Prostate gland (tissue), 2 donors: ENCODE measurements at places on chromosomes 2 and 18.

DNA sequence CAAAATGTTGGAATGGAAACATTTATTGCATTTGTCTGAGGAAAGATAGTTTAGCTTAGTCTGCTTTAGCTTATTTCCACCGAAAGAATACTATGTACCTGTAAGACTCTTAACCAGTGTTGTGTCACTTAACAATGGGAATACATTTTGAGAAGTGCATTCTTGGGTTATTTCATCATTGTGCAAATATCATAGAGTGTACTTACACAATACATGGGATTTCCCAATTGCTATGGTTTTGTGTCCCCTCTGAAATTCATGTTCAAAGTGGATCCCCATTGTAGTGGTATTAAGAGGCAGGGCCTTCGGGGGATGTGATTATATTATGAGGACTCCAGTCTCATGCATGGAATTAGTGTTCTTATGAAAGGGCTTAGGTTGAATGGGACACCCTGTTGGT is 249.4 kb upstream of the UBE2E3 start:
- no peak for DNase-seq

DNA sequence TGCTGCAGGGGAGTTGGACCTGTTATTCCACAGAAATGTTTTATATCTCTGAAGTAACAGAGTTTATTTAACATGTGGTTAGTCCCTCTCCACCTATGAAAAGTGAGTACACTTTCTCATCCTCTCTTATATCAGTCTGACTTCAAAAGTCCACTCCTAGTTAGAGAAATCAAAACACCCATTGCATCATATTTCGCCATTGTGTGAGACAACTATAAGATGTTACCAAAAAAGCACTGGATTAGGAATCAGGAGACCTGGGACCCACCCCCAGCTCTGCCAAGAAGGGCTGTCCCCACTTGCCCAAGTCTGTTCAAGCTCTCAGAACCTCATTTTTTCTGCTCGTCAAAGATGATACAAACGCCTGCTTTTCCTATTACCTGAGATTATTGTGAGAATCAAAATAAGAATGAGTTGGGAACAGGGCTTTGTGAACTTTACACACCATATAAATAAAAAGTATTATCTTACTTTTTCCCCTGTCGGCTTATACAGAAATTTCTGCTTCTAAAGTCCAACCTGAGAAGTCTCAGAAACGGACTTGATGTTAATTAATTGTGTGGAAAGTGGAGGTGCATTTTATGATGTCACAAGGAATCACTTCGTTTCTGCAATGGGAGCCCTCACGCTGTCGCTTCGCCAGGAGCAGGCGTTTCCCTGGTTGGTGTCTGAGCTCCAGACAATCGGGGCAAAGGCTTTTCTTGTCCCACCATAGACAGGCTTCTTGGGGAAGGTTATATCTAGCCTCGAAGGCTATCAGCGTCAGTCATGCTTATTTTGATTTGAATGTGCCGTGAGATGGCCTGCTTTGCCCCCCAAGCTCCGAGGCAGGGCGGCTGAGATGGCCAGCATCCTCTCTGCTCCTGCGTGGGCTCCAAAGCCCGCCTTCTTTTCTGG is 89.6 kb upstream of the ZNF516 start:
- no peak for DNase-seq

DNA sequence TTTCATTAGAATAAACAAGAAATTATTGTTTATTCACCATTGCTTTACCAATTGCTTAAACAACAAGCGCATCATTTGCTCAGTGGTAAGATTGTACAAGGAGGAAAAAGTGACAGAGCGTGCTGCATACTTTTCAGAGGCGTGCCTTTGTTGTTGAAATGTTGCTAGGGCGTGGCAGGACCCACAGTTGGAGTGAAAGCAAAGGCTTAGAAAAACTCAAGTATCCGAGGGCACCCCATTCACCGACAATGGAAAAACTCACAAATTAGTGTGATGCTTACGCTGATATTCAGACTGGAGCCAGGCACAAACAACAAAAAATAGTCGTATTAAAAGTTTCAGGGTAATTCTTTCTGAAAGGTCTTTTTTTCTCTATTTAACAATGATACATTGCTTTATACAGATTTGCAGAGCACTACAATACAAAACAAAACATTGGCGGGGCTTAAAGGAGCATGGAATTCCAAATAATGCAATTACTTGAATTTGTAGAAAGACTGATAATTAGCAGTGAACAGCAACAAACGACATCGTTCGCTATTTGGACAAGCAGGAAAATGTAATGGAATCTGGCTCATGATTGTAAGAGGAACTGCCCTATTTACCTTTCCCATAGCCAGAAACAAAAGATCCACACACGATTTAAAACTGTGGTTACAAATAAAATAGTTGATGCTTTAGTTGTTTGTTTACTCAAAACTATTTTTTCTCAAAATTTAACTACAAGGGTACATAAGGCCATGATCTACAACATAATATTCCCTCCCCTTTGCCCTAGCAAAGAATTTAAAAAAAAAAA is 37.8 kb upstream of the RTTN start:
- DNase-seq = no peak

DNA sequence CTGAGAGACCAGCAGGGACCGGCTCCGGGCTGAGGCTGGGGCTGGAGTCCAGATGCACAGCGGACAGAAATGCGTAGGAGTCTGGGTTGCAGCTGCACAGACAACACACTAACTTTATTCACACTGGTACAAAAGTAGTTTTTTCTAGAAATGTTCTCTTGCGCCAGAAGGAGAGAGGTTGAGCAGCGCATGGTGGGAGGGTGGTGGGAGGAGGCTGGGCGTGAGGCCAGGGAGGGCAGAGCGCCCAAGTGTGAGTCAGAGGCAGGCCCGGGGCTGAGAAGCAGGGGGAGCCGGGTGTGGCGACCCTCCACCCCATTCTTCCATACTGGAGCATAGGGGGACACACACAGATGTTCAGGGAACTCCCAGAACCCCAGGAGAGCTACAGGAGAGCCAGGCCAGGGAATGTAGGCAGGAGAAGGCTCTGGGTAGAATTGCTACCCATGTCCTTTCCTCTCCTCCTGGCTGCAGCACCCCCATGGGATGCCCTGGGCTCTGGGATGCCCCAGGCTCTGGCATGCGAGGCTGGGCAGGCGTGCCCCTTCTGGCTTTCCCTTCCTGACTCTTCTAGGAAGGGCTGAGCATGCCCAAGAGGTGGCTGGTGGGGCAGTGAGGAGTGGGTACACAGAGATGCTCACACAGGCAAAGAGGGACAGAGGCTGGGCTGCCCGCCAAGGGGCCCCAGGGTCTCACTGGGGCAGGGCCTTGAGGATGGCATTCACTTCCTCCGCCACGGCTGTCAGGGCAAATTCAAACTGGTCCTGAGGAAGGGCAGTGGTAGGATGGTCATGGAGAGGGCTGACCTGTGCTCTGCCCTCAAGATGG is 10.6 kb downstream of the DNAJB2 start:
- no peak for DNase-seq

GRCh38 chr2:10022041-10022421 is 21.3 kb upstream of the KLF11 start:
- DNase-seq = no peak

DNA sequence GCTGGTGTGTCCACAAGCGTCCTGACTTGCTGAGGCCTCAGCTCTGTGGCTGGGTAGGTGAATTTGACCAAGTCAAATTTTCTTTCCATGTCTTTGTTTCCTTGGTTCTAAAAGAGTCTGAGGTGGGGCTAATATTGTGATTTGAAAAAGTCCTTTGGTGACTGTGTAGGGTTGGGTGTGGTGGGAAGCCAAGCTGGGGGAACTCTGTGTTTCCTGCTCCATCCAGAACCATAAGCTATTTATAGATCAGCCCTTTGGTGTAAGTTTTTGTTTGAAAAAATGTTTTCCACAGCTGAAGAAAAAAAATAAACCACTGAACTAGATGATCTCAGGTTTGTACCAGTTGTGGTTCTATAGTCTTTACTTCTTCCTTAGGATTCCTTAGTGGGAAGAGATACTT is 462.7 kb downstream of the TGIF1 start:
- no peak for DNase-seq

GRCh38 chr2:231124838-231125568 is at the start of gene HTR2B:
TSS of gene HTR2B (minus strand) at chr2:231125042. CDS start at chr2:231123764, 1,278 bp downstream.
- no peak for DNase-seq

DNA sequence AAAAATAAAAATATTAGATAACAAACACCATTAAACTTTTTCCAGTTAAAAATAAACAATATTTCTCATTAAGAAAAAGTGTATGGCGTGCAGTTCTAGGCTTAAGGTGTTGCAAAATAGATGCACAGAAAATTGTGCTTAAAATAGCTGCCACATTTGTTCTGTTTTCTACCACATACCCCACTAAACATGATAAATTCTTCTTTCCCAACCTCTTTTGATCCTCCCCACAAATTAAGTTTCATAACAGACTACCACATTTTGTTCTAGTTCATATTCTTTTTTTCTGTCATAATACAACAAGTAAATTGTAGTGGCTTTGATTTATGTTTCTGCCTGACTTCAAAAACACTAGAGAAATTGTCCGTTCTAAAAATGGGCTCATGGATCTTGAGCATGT is 64.5 kb downstream of the ARHGAP28 start:
- DNase-seq = no peak

- no peak for DNase-seq
Measured at GRCh38 chr2:231174211-231174651, 24.2 kb upstream of the ARMC9 start.

GRCh38 chr2:135186054-135186453 is 134.0 kb downstream of the RAB3GAP1 start:
- DNase-seq = no peak

- DNase-seq = no peak
Measured at GRCh38 chr2:168662651-168663208, 139.7 kb upstream of the NOSTRIN start.

DNA sequence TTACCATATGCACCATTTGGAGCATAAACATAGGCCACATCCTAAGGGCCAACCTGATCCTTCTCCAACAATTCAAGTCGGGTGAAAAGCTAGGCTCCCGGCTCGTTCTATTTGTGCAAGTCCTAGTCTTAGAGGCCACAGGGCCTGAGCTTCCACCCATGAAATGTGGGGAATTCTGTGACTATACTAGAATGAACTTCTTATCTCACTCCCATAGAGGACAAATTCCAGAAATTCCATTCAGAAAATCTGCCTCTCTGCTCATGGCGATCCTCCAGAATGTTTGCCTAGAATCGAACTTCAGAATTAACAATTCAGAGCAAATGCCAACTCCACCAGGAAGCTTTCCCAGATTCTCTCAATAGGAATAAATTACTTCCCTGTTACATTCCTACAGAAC is 187.9 kb downstream of the BCL11A start:
- DNase-seq = no peak

- no peak for DNase-seq
Measured at GRCh38 chr18:23879126-23879525, 135.4 kb upstream of the TTC39C start.

GRCh38 chr2:64391940-64392339 is 62.0 kb upstream of the LGALSL start:
- DNase-seq = no peak

DNA sequence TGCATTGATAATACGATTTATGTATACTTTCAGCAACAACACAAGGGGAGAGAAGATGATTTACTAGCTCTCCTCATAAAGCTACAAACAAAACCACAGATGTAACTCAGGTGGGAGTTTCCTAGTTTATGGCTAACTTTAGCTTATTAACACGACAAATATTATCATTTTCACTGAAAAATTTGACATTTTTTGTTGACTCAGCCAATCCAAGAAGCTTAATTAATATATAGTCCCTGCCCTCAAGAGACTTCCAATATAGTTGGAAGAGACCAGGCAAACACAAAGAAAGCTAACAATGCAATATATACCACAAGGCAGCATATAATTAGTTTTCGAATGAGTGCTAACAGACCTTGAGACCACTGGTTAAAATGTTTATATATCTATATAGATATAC is 775 bp downstream of the WDR12 start:
- DNase-seq = no peak

DNA sequence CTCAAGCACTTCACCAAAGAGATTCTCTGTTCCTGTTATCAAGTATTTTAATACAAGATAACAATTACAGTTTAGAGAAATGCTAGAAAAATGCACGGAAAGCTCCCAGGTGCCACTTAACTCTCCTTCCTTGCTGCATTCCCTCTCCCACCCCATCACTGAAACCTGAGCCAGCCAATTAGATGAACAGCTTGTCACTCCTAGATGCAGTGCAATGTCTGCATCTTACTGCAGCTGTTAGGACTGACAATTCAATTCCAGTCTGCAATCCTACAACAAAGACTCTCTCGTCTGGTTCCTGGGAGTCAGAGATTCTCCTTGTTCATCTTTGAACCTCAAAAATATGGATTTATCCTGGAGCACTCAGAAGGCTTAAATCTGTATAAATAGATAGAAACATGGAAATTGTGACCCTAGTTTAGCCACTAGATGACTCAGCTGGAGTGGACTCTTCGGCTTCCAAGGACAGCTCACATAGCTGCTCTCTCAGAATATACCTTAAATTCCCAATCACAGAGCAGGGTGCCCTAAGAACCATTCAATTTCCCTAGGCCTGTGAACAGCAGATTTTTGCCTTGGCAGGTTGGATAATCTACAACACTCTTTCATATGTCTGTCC is 311.1 kb downstream of the NRXN1 start:
- no peak for DNase-seq

DNA sequence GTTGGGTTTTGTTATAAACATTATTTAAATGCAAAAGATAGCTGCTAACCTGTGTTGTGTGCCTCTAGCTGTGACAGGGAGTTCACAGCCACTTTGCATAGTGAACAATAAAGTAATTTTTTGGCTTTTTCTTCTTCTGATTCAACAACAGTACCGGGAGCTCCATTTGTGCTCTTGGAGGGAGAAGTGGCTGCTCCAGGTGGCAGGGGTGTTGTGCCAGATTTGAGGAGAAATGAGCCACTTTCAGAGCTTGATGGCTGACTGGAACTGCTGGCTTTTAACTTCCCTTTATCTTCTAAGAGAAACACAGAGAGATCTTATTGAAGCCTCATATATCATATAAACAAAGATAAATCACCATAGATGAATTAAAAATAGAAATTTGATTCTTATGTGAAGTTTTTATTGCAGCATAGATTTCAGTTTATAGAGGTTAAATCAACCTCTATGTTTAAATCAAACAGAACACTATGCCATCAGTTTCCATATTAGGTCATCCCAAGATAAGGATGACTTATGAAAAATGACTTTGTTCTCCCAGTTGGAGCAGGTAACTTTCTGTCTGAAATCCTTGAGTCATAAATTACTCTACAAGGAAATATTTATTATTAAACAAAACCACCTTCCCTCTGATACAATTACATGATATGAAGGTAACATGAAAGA is 182.0 kb upstream of the SESTD1 start:
- DNase-seq = no peak

DNA sequence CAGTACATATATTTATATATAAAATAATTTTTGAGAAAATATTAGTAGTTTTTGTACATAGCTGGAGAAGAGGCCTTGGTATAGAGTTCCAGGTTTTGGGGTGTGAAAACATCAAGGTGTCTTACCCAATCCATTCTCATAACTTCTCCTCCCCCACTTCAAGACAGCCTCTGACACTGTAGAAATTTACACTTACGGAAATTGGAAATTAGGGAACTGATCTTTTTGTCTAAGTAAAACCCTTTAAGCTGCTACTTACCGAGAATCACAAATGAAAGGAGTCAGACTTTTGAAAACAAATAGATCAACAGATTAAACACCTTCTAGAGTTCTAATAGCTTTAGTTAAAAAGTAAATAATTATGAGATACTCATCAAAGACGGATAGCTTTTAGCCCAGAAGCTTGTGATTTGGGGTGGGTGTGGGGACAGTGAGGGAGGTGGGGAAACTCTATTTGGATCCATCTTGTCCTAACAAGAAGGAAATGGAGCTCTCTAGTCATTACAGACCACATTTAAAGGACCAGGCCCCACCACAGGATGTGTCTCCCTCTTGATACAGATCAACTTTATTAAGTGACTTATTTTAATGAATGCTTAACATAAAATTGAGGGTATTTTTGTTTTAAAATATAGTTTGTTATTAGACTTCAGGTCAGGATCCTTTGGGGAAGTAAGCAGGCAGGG is 11.1 kb upstream of the FBXO11 start:
- DNase-seq = no peak
